ENCODE measurements at places on chromosomes 5 and 9.

DNA sequence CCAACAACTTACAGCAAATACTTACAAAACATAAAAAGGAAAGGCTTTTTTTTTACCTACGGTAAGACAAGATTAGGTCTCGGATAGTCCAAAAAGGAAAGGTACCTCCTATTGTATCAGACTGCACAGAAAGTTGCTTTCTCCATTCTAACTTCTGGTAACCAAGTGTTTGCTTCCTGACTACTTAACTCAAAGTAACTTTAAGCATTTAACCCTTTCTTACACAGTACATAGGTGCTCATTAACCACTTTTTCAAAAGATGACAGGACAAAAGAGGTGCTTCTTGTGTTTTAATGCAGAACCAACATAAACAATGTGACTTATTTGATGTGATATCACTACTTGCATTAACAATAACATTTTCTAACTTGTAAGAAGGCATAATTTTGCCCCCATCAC, 23.1 kb downstream of the PWWP2A start:
- no peak for DNase-seq

- DNase-seq, result no peak
Measured at GRCh38 chr5:151007430-151008209, 12.8 kb upstream of the GPX3 start.

GRCh38 chr5:24045046-24045445, 537.6 kb downstream of the PRDM9 start:
- DNase-seq, result no peak

DNA sequence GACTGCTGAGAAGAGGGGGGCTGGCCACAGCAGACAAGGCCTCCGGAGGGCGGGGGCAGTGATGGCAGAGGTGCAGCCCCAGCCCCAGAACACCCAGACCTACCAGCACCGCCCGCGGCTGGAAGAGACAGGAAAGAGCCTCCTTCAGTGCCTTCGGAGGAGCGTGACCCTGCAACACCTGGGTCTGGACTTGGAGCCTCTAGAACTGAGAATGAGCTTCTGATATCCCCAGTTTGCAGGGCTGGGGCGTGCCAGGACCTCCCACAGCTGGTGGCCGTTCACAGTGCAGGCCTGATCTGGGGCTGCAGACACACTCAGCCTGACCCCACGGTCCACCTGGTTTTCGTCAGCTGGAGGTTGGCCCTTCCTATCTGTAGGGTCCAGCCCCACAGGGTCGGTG, 9.1 kb downstream of the LCN10 start:
- DNase-seq, result no peak

- DNase-seq, result no peak
Measured at GRCh38 chr9:134680393-134681060, 38.9 kb downstream of the COL5A1 start.

DNA sequence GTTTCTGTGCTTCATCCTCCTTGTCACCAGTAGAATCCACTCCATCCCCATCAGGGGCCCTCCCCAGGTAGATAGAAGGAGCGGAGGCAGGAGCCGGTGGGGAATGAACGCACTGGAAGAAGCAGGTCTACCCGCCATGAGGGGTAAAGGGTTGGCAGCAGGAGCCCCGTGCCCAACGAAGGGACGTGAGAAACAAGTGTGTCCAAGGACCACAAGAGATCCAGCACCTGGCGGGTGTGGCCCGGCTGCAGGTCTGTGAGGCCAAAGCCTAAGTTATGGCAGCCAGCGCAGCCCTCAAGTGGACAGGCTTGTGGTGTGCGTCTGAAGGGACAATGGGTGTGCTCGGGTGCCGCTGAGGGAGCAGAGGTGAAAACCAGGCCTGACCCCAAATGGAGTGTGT, 94.3 kb downstream of the IRX2 start:
- no peak for DNase-seq

GRCh38 chr5:126471875-126472537, 48.8 kb downstream of the GRAMD2B start:
- DNase-seq, result no peak

- DNase-seq, result no peak
Measured at GRCh38 chr5:132767150-132767549, 9.9 kb downstream of the SEPTIN8 start.

GRCh38 chr5:135498637-135498995, 37.1 kb downstream of the NEUROG1 start:
- DNase-seq, result no peak

DNA sequence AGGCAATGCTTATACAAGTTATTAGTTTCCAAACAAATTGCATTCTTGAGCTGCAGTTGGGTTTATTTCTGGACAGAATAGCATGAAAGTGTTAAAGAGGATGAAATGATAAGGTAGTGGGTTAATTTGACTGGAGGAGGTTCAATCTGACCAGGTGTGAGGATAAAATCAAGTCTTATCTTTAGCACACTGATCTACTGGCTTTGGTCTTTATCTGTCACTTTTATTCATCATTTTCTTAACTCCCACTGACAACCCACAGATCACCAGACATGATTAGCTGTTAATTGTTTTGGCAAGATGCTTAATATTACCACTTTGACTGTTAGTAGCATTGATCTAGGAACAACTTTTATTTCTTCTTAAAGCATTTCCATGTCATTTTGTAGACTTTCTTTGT, 74.4 kb upstream of the CNTLN start:
- no peak for DNase-seq

DNA sequence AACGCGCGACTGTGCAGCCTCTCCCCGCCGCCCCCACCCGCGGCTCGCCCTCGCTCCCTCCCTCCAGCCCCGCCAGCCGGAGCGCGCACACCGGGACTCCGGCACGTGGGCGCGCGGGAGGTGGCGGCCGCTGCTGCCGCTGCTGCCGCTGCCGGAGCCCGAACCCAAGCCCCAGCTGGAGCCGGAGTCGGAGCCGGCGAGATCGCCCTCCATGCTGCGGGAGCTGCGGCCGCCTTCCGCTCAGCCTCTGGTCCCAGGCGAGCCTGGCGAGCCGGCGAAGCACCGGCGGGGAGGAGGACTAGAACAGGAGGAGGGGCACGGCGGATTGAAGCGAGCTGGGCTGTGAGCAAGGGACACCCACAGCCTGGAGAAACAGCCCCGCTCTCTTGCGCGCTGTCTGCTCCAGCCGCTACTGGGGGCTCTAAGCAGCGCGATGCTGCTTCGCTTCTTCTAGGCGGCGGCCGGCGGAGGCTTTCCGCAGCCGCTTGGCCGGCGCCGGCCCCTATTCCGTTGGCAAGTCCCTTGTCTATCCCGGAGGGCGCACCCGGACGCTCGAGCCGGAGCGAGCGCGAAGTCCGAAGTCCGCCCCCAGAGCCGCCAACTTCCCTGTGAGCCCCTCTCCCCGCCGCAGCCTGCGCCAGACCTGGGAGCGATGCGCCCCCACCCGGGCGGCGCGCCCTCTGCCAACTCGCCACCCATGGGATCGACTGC, 598.7 kb upstream of the SGCD start:
- no peak for DNase-seq

GRCh38 chr5:116865651-116866050, 291.0 kb upstream of the SEMA6A start:
- DNase-seq, result no peak

GRCh38 chr9:126217250-126217653, 109.4 kb upstream of the MVB12B start:
- no peak for DNase-seq

GRCh38 chr5:150801117-150801927, 22.8 kb downstream of the SMIM3 start:
- DNase-seq, result no peak

GRCh38 chr9:84659313-84659712, 10.2 kb upstream of the NTRK2 start:
- DNase-seq, result no peak

GRCh38 chr5:155906046-155906445, 420.9 kb upstream of the SGCD start:
- no peak for DNase-seq

- no peak for DNase-seq
Measured at GRCh38 chr9:130579738-130580463, 524 bp downstream of the FUBP3 start.

DNA sequence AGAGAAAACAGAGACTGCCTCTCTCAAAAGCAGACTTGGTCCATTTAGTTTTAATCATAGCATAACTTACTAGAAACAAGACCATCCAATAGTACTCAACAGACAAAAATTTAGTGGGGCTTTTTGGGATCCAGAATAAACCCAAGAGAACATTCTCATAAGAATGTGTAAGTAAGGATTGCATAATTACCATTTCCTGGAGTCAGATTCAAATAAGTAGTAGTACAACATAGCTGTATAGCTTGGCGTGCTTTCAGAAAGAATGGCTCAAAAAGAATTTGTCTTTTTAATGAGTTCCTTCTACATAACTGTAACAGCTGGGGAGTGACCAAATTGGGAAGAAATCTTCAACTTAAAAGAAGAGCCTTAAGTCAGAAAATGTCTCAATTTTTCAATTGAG, 145.4 kb downstream of the DENND1A start:
- DNase-seq, result no peak

GRCh38 chr5:76399268-76399667, 3.8 kb upstream of the IQGAP2 start:
- DNase-seq, result no peak

DNA sequence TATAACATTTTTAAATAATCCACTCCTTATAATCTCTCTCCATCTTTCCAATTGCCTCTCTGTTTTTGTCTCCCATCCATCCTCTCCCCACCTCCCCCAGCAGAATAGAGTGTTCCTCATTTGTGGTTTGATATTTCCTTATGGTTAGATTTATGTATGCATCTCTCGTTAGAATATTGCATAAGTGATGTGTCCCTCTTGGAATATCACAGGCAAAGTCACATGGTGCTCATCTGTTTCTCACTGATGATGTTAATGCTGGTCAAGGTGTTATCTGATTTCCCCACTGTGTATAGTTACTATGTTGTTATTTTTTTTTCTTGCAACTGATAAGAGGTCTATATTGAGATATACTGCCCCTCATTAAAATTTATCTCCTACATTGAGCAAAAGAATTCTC, 3.1 kb upstream of the LRRC70 start:
- no peak for DNase-seq

Data from activated CD4-positive, alpha-beta T cell treated with anti-CD3 and anti-CD28 coated beads, Interleukin-2, amount 50 U/mL, for 48 hours (primary cell).